ENCODE measurements at places on chromosomes 13 and 19.

DNA sequence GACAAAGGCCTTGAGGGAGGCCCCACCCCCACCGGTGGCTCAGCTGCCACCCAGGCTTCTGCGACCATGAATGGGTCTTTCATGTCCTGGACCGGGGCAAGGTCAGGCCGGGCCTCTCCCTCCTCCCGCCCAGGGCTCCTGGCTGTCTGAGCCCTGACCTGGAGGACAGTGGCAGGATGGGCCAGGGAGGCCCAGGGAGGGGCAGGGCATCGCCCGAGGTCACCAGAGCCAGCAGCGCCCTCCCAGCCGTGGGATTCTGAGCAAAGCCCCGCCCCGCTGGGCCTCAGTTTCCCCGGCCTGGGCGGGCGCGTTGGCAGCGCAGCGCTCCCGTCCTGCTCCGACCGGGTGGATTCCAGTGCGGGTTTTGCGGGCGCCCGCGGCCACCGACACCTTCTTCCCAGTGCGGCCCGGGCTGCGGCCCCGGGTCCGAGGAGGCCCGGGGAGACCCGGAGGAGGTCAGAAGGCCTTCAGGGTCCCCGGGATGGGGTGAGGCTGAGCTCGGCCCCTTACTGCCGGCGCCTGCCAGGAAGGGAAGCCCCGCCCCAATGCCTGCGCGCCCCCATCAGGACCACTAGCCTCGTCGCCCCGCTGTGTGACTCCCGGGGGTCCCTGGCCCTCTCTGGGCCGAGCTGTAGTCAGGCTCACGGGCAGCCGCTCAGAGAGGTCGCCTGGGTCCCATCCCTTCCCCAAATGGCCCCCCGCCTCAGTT, 24.6 kb upstream of the SEMA6B start:
- DNase-seq = peak; percentile 66

DNA sequence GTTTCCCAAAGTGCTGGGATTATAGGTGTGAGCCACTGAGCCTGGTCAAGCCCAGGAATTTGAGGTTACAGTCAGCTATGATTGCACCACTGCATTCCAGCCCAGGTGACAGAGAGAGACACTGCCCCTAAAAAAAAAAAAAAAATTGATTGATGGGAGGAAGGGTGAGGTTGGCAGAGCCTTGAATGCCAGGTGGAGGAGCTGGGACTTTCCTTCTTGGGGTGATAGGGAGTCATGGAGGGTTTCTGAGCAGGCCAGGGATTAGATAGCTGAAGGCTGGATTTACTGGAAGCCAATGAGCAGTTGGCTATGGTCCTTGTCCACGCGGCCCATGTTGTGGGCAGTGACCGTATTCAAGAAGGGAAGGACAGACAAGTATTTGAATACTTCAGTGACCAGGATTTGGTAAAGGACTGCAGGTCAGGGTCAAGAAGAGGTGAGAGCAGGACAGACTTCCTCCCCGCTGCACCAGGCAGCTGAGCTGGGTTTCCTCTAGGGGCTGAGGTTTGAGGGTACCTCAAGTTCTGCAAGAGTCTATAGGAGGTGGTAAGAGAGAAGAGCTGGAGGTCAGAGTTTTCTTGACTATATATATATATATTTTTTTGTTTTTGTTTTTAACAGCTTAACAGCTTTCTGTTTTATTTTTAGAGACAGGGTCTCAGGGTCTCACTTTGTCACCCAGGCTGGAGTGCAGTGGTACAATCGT, 6.9 kb upstream of the ICAM4 start:
- no peak for DNase-seq

- peak; percentile 31 for DNase-seq
These were observed 704.4 kb upstream of the PCDH20 start for GRCh38 chr13:62119739-62120700.

DNA sequence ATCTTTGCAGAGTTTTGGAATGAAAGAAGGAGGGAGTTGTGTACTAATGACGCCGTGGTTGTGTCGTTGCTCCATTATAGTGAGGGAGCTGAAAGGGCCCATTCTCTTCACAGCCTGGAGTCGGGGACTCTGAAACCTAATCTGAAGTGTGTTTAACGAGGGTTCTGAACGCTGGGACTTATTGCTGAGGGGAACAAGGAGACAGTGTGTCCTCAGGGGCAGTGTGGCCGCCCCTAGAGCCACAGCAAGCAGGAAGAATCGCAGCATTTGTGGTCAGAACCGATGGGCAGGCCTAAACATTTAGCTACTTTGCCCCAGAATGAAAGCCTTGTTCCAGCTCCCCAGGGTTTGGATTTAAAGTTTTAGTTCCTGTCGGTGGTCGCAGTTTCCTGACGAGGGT, 156.4 kb upstream of the RNF113B start:
- no peak for DNase-seq

GRCh38 chr19:1505991-1506881, 6.6 kb downstream of the ADAMTSL5 start:
- no peak for DNase-seq

DNA sequence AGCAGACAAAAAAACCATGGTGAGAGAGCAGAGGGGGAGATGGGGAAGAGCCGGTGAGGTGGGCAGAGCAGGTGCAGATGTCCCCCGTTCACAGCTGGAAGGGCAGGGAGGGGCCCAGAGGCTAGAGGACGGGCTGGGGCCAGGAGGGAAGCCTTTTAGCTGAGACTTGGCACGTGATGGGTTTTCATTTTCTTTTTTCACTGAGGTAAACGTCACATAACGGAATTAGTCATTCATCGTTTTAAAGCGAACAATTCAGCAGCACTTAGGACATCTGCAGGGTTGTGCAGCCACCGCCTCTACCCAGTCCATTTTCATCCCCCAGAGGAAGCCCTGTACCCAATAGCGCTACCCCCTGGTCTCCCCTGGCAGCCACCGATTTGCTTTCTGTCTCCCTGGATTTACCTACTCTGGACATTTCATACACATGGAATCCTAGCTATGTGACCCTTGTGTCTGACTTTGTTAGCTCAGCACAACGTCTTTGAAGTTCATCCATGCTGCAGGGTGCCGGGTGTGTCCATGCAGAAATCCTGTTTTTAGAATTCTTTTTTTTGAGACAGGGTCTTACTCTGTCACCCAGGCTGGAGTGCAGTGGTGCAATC, 16.0 kb upstream of the EMC10 start:
- DNase-seq = peak; percentile 94

DNA sequence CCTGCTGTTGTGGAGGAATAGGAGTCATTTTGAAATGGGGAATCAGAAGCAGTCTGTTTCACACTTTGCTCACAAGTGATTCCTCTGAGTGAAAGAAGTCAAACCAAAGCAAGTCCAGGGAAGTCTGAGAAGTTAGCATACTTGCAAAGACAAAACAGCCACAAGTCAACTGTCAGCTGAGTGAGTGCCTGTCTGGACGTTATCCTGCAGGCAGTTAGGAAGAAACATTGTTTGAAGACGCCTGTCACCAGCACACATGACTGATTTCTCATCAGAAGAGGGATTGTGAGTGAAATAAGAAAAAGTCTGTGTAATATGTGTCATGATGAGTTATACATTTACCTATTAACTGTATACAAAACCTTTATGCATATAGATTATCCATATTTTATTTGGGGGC, 153.5 kb downstream of the KCNRG start:
- DNase-seq = no peak

DNA sequence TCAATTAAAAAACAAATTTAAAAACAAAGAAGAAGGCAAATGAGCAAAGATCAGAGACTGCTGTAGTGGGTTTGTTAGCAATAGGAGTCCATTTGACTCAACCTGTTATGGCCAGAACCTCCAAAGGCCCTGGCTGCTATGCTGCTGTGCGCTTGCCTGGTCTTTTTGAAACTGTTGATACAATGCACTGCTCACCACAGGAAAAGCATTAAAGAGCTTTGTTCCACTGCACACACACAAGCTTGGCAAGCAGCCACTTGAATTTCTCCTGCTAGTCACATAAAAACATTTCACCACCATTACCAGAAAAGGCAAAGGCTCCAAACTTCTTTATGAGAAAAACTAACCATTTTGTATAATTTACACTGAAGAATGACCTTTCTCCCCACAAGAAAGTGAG, 132.2 kb downstream of the FREM2 start:
- DNase-seq = no peak

- DNase-seq = no peak
These were observed 50.6 kb downstream of the IPO5 start for GRCh38 chr13:98004107-98004506.

GRCh38 chr13:110509971-110510786, 51.3 kb downstream of the RAB20 start:
- DNase-seq = peak; percentile 60

DNA sequence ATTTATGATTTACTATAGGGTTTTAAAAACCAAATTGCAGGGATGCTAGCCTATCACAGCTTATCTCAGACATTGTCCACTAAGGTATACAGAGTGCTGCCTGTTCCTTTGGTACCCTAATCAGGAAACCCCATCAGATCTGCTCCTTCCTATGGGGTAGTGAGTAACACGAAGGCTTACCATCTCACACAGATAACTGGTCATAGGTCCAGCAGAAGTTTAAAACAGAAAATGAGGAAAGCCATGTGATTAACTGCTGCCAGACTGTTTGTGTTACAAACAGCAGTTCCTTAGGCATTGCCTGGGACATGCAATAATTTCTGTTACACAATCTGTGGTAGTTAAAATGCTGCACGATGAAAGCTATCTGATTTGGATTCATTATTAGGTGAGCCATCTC, 53.5 kb upstream of the ALOX5AP start:
- DNase-seq = no peak

GRCh38 chr13:46975173-46975572, 78.3 kb upstream of the HTR2A start:
- DNase-seq = no peak

DNA sequence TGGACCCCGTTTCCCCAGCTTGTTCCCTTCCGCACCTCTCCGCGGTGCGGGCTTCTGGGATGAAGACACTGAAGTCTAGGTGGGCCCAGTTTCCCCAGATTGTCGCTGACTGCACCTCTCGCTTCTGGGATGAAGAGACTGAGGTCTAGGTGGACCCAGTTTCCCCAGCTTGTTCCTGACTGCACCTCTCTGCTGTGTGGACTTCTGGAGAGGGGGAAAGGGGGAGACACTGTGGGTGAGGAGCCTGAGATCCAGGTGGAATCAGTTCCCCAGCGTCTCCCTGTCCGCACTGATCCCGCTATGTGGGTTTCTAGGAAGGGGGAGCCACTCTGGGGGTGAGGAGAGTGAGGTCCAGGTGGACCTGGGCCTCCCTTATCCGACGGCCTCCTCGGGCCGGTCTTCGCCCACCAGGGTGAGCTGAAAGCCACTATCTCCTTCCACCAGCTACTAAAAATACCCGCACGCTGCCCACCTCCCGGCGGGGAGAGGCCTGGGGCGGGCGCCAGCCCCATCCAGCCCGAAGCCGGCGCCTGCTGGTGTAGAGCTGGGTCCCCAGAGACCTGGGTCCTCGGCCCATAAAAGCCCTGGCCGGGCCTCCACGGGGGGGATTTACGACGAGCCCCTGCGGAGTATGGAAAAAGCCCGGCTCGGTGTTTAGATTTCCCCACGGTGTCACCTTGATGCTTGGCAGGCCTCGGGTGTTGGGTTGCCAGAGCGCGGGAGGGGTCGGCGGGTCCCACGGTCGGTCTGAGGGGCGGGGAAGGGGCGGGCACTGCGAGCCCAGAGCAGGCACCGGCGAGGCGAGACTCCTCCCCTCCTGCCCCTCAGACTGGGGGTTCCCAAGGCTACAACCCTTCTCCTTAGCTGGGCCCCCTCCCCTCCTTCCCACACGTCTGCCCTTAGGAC, 10.6 kb downstream of the FUT6 start:
- peak; percentile 79 for DNase-seq

DNA sequence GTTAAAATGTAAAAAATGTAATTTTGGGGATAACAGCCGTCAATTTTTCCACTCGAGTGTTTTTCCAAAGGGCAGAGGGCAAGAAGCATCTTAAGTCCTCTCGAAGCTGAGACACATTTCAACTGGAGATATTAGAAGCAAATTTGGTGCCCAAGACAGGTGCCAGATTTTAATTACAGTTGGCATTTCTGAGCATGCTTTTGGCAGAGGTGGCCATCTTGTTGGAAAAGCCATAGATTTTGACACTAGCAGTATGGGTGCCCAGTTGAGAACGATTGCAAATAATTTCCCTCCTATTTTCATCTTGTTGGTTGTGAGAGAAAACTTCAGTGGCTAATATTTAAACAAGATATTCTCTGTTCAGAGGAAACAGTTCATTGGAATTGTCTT, 146.3 kb downstream of the TM9SF2 start:
- no peak for DNase-seq

- DNase-seq = no peak
These were observed 8.2 kb downstream of the YIPF2 start for GRCh38 chr19:10920288-10920655.

GRCh38 chr13:99956473-99957349, 14.9 kb downstream of the ZIC5 start:
- DNase-seq = peak; percentile 55

GRCh38 chr13:99221567-99222239, 21.0 kb downstream of the UBAC2 start:
- DNase-seq = no peak

GRCh38 chr13:80509264-80509663, 168.3 kb upstream of the SPRY2 start:
- no peak for DNase-seq

DNA sequence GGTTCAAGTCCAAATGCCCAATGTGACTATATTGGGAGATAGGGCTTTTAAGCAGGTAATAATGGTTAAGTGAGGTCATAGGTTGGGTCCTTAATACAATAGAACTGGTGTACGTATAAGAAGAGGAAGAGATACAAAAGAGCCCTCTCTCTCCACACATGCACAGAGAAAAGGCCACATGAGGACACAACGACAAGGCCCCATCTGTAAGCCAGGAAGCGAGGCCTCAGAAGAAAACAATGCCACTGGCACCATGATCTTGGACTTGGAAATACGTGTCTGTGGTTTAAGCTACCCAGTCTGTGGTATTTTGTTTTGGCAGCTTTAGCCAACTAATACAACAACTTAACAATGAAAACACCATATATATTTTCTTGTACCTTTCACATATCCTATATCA, 23.4 kb upstream of the RFC3 start:
- no peak for DNase-seq

GRCh38 chr19:38172001-38172400, 52.0 kb downstream of the DPF1 start:
- no peak for DNase-seq

DNA sequence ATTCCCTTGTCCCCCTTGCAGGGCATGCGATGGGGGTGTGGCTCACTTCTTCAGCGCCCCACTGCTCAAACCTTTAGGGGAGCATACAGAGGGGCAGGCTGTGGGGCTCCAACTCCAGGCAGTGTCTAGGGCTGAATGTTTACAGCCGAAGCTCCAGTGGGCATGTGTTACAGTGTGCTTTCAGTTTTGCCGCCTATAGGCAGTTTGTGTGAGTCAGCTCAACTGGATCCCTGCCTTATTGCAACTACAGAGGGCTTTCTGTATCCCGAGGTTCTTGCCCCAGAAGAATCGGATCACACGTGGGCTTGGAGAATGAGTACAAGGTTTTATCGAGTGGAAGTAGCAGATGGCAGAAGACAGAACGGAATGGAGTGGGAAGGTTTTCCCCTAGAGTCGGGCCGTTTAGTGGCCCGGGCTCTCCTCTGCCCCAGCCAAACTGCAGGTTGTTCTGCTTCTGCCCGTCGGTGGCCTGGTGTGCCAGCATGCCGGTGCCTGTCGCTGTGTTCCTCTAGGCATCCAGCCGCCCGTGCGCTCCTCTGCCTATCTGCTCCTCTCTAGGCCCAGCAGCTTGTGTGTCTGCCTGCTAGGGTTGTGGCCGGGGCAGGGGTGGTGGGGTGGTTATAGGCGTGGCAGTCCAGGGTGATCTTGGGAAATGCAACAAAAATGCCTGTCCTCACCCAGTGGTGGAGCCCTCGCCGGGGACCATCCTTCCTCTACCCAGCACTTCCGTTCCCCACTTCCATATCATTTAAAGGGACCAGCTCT, 435.9 kb upstream of the SGCG start:
- DNase-seq = no peak

All from GM13977 (cell line).